ENCODE measurements at places on chromosomes 4 and X.
A peak's percentile ranks its signal among the peaks of the same experiment; 100 is the strongest.

DNA sequence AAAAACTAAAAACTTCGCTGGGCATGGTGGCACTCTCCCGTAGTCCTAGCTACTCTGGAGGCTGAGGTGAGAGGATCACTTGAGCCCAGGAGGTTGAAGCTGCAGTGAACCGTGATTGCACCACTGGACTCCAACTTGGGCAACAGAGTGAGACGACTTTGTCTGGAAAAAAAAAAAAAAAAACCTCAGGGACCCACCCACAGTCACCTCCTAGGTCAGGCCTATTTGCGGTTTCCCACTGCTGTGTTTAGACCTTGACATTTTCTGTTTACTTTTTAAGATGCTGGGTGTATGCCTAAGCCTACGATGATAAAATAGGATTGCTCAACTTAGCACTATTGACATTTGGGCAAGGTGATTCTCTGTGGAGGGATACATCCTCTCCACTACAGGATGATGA lies 197.4 kb upstream of the TBL1X start:
- no peak for DNase-seq

- DNase-seq, result no peak
Observed at GRCh38 chrX:130080791-130081367, 29.4 kb downstream of the ELF4 start.

GRCh38 chr4:4761128-4761982 lies 98.1 kb upstream of the MSX1 start:
- DNase-seq, result no peak

DNA sequence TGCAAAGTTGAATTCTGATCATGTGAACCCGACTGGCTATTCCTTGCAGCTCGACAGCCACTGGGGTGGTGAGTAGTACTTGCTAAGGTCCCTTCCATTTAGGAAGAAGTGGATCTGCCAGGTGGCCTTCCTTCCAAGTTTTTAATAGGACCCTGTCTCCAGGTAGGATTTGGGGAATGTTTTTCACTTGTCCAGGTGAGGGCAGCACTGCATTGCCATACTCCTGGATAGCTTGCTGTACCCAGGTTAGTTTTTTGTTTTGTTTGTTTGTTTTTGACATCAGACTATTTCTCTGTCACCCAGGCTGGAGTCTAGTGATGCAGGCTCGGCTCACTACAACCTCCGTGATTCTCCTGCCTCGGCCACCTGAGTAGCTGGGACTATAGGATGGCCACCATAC lies 29.8 kb downstream of the SAGE1 start:
- DNase-seq, result no peak

DNA sequence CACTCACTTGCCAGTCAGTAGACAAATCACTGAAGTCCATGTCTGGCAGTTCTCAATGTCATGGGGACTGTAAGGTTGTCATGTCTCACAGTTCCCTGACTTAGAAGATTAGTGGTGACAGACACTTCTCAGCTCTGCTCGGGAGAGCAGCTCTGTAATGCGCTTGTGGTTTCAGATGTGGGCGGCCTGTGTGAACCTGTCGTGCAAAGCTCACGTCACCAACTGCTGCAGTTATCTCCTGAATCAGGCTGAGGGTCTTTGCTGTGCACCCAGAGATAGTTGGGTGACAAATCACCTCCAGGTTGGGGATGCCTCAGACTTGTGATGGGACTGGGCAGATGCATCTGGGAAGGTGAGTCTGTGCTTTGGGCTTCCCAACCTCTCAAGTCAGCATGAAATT lies at the start of gene IL9R:
TSS of gene IL9R (plus strand) at position 261 of the 400 bp plus-strand sequence. CDS start at position 325, 64 bp downstream.
- DNase-seq, result peak; percentile 29

DNA sequence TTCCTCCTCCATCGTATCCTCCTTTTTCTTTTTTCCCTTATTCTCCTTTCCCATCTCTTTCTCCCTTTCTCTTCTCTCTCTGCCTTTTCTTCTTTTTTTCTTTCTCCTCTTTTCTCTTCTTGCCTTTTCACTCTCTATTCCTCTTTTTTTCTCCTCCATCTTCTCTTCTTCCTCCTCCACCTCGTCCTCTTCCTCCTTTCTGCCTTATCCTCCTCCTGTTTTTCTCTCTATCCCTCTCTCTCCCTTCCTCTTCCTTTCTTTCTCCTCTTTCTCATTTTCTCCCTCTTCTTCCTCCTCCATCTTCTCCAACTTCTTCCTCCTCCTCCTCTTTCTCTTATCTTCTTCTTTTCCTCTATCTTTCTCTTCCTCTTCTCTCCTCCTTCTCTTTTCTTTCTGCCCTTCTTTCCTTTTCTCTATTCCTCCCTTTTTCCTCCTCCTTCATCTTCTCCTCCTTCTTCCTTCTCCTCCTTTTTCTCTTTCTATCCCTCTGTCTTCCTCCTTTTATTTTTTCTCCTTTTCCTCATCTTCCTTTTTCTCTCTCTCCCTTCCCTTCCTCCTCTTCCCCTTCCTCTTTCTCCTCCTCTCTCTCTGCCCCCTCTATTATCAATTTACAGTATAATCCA lies 269.1 kb downstream of the DHRSX start:
- DNase-seq, result no peak

DNA sequence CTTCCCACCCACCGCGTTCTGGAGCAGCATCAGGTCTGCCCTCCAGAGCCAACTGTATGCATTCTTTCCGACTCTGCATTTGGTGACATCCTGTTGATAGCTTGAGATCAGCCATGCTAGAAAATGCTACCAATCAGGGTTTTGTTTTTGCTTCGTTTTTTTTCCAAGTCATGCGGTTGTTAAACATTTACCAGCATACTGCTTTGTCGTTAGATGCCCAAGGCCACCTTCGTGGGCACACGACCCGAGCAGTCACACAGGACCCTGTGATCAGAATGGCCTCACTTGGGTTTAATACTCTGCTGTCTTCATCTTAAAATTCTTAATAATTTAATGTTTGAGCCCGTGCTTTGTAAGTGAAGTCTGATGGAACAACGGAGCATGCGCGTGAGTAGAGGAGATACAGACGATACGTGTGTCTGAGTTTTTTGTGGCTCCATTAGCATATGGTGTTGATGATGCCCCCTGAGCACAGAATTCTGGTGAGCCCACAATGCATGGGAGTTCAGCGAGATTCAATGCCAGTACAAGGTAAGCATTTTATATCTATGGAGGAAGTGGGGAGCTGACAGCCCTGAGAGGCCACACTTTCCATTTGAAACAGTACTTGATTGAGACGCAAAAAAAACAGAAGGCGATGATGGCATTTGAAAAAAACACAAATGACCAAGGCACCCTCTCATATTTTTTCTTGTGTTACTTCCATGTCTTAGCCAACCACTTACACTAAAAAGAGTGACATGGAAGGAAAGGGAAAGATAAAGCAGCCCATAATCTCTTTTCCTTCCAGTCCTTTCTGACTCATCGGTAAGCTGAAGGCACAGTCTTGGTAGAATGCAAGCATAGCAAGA lies 323.6 kb downstream of the BCOR start:
- DNase-seq, result peak; percentile 29

GRCh38 chr4:103018391-103019307 lies 856 bp downstream of the SLC9B1 start:
- DNase-seq, result peak; percentile 10

DNA sequence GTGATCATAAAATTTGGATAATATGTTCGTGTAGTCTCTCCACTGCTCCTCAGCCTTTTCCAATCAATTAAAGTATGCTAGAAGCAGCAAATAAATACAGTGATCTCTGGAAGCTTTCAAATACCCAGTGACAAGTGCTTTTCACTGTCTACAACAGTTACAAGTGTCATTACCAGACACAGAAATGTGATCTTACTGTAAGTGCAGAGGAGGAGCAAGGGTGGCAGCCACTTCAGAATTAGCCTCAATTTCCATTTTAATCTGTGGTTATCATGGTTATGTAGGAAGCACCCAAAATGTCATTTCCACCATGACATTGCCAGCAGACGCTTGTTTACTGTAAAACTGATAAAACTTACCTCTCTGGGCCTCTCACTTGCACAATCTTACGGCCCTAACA lies 133.9 kb upstream of the ADAMTS3 start:
- DNase-seq, result no peak

GRCh38 chr4:143156853-143157252 lies 27.9 kb upstream of the USP38 start:
- DNase-seq, result no peak

DNA sequence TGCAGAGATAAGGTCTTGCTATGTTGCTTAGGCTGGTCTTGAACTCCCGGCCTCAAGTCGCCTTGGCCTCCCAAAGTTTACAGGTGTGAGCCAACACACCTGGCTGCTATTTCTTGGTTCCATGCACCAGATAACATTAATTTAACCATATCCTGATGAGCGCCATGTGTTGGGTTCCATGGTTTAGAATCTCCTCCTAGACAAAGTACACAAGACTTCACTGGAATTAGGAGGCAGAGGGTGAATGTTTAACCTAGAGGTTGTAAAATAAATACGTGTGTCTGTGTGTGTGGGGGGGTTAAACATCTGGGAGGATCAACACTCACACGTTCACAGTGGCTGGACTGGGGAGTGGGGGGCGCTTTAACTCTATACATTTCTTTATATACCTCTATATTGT lies 32.4 kb upstream of the SORCS2 start:
- no peak for DNase-seq

GRCh38 chr4:963276-964225 lies 9.8 kb downstream of the DGKQ start:
- no peak for DNase-seq

DNA sequence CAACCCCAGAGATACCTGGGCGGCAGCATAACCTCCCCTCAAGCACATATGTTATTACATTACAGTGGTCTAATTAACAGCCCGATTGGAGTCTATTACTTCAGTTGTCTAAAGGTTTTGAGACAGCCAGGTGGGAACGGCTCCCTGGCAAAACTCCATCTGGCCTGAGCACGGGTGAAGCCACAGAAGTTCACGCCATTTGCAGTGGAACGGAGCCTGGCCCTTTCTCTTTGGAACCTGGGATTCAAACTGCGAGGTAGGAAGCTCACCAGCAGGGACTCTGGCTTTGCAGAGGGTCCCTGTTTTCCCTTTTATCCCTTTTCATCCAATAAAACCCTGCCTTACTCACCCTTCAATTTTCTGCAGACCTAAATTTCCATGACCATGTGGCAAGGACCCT lies 45.9 kb upstream of the NEIL3 start:
- DNase-seq, result no peak

DNA sequence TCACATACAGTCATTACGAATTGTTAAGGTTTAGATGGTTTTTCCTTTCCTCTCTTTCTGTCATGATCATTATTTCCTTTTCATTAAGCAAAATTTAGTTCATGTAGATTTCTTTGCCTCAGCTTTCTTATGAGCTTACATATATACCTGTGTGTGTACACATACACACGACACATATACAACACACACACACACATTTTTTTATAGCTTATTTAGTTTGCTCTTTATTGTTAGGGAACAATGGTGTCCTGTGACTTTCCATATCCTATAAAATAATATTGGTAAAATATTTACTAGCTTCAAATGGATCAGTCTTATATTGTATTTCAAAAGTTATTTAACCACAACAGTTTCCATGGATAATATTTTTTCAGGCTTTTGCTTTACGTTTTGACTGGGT lies 840.7 kb downstream of the PCDH18 start:
- DNase-seq, result no peak

DNA sequence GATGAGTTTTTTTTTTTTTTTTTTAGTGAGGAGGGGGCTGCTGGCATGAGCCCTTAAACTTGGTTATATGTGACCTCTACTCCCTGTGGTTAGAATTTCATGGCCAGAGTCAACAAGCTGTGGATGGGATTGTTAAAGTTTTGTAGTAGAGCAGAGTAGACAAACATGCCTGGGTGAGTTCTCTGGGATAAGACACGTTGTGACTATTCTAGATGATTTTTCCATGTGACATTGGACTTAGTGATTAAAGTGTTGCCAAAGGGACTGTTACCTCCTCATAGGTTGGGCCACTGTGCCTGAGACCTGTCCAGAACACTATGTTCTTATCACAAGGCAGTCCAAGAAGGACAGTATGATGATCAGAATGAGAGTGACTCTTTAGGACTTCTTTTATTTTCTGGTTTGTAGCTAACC lies 28.8 kb upstream of the ALB start:
- DNase-seq, result no peak

DNA sequence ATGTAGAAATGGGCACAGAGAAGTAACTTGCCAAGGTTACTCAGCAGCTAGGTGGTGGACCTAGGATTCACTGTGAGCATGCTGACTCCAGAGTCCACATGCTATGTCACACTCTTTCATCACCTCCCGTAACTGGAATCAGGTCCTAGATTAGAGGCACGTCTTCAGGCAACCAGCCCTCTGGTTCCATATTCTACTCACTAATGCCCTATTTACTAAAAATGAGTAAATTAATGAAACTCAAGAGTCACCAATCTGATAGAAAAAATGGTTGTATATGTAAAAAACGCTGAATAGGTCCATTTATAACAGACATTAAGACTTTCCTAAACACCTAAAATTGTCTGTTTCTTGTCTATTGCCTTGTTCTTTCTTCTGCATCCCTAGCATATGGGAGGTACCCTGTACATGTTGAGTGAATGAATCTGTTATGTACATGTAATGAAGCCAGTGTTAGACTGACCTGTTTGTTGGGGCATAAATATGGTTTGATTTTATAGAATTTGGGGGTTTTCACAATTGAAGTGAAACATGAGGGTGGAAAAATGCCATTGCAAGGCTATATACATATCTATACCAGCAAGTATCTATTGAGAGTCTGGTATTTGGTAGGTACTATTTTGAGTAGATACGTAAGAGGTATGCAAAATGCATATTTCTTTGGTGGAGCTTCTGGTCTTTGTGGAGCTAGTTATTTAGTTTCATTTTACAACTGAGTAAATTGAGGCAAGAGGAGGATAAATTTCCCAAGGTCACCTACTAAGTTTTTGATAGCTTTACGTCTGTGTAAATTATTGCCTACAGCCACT lies 7.5 kb upstream of the RUFY3 start:
- DNase-seq, result no peak

GRCh38 chr4:143224255-143224654 lies 39.5 kb downstream of the USP38 start:
- DNase-seq, result no peak

DNA sequence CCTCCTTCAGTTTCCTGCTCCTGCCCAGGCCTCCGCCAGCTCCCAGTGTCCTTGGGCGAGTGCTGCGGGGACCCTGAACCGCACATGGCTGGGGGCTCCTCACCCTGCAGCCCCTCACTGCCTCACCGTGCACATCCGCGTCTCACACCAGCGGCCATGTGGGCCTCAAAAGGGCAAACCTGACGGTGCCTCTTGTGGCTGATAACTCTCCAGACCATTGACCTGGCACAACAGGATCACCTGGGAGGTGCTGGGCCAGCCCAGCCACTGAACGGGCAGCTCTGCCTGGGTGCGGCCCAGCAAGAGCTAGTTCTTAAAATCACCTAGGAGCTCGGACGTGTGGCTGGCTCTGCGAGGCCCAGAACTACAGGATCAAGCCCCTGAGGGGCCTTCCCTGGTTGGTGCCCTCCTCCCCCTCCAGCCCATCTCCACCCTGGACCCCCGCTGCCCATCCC lies 4.1 kb upstream of the S100P start:
- DNase-seq, result no peak

DNA sequence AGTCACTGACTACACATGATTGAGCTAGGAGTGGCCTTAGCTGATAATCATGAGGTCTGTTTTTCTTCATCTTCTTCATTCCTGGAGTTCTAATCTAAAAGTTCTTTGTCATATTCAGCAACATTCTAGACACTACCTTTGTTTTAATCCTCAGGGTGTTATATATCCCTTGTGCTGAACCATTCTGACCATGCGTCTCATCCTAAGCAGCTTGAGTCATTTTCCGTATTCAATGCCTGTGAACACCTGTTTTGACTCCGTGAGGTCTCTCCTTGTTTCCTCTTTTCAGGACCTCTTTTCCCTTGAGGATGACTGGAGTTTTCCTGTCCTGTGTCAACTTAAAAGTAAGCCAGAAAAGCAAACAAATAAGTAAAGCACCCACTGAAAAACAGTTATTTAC lies 597.9 kb downstream of the GBA3 start:
- no peak for DNase-seq

Measured in CD4-positive, alpha-beta T cell treated with Interleukin-12 subunit alpha and Interleukin-12 subunit beta, for 1 hour (primary cell).